ENCODE measurements at places on chromosomes 1 and 21.

DNA sequence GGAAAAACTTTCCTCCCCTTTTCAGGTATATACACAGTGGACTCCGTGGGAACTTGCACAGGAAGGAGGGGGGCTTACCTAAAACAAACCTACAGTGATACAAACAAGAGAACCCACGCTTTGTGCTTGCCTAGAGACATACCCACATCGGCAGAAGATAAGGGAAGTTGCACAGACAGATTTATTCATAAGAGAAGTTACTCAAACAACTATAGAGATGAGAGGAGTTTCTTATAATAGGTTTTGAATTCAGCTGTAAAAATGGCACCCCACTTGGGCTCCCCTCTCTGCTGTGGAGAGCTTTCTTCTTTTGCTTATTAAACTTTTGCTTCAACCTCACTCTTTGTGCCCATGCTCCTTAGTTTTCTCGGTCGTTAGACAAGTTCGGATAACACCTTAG lies 1.8 kb upstream of the DUSP12 start:
- DNase-seq = no peak

GRCh38 chr1:6519491-6519934 lies 28.0 kb upstream of the PLEKHG5 start:
- no peak for DNase-seq

GRCh38 chr21:26179501-26179900 lies 8.9 kb upstream of the APP start:
- DNase-seq = no peak

DNA sequence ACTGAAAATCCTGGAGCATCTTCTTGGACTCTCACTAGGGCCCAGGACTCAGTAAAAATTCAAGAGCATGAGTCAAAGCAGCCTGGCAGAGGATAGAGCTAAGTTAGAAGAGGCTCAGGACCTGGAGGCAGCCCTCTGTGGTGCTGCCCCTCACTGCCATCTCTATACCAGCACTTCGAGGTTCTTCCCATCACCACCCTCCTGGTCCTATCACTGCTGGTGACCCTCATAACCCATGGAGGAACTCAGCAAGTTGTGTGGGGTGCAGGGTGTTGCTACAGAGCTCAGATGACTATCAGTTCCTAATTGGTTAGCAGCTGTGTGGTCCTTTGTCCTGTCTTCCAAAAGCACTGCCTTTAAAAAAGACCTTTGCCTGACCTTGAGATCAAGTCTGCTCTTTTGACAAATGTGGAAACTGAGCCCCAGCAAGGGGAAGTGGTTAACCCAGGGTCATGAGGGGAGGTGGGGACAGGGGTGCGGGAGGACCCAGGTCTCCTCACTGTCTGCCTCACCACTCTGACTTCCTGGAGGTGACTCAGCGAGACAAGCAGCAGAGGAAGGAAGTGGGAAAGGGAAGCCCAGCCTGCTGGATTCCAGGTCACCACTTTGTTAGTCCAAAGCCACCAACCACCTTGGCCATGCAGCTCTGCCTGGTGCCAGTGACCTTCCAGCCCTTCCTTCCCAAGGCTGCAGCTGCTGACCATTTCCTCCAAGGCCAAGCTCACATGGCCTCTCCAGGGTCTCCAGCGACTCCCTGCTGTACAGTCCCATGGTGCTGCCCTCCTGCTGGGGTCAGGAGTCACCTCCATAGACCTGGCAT lies 199.4 kb upstream of the EDN2 start:
- DNase-seq = no peak
